ENCODE measurements at places on chromosomes 4 and X.

DNA sequence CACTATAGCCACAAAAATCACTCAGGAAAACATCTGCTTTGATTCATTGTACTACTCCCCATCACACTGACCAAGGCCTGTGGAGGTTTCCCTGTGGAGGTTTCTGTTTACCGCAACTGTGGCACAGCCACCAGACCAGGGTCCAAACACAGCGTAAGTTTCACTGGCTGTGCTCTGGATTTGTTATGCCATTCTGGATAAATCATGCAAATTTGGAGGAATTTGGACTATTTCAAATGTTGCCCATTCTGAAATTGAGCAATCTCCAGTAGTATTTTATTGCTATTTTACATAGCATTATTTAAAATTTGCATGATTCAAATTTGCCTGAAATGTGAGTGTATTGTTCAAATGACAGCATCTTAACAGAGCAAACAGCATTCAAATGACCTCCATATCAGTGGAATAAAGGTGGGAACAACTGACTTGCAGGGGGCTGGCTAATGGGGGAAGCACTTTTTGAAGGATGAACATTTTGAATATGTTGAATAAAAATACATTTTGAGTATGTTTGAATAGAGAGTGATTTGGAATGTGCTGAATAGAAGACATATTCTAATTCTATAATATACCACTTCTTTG is 66.1 kb upstream of the ACSL1 start:
- no peak for DNase-seq

- DNase-seq = peak; percentile 17
Measured at GRCh38 chrX:46180258-46180687, 364.9 kb downstream of the ZNF674 start.

GRCh38 chrX:49879656-49880277 is 483 bp downstream of the USP27X start:
- DNase-seq = no peak

DNA sequence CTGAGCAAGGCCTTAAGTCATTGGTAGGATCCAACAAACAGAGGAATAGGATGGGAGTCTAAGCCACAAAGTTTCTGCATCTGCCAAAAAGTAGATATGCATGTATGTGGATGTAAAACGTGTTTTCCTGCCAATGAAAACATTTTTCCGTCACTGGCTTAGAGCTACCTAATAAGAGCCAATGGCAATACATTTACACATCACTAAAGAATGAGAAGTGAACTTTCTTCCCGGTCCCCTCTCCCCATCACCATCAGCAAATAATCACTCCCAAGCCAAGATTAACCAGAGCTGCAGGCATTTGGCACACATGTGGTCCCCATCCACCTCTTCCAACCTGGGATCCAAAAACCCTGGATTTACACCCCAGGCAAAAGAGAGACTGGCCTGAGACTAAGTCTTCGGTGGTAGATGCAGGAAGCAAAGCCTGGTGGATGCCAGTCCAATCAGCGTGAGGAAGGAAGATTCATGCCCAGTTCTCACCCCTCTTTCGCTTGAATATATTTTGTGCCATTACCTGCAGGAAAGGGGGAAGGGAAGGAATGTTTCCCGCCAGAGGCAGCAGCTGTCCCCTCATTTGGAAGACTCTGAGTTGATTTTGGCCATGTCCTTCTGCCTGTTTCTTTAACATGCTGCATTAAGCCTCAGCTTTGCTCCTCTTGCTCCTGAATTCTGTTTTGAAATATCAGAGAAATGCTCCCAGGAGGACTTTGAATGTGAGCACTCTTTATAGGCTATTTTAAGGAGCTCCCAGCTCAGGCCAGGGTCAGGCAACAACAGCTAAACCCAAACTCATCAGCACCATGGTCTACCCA is 131.4 kb downstream of the CHIC2 start:
- DNase-seq = no peak

GRCh38 chr4:180622254-180622653 is 1620.9 kb upstream of the TENM3 start:
- no peak for DNase-seq

- DNase-seq = no peak
Measured at GRCh38 chrX:64427787-64428186, 32.5 kb upstream of the MTMR8 start.

Measured in activated naive CD8-positive, alpha-beta T cell treated with anti-CD3 and anti-CD28 coated beads, Interleukin-2, amount 50 U/mL, for 24 hours (primary cell).